ENCODE measurements at places on chromosomes 5 and 9.

GRCh38 chr5:147901599-147902039 lies 4.7 kb downstream of the C5orf46 start:
- DNase-seq, result no peak

DNA sequence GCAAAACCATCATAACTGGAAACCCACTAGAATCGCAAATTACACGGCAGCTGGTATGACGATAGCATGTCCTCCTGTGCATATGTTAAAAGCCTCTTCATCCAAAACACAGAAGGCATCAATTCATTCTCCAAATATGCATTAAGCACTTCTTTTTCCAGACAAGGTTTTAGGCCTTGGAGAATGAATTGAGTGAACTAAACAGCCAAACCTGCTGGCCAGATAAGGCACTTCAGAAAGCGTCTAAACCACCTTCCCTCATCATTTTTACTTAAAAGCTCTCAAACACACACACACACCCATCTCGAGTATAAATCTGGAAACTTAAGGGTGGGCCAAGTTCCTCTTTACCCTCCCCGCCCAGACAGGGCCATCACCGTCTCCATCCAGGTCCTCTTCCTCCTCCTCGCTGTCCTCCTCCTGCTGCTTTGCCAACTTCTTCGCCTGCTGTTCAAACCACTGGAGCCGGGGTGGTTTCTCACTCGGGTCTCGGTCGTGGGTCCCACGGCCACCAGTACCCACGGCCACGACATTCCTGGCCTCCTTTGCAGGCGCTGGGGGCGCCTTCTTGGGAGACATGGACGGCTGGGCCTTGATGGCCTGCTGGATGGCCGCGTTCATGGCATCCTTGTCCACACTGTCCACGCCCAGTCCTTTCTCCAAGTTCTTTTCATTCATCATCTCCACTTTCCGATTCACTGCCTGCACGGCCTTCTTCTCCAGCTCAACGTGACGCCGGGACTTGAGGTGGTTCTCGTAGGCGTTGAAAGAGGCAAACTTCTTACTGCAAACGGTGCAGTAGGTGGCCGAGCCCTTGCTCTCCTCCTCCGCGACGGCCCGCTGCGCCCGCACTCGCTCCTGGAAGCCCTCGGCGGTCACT lies 696 bp downstream of the ZNF622 start:
- DNase-seq, result no peak

DNA sequence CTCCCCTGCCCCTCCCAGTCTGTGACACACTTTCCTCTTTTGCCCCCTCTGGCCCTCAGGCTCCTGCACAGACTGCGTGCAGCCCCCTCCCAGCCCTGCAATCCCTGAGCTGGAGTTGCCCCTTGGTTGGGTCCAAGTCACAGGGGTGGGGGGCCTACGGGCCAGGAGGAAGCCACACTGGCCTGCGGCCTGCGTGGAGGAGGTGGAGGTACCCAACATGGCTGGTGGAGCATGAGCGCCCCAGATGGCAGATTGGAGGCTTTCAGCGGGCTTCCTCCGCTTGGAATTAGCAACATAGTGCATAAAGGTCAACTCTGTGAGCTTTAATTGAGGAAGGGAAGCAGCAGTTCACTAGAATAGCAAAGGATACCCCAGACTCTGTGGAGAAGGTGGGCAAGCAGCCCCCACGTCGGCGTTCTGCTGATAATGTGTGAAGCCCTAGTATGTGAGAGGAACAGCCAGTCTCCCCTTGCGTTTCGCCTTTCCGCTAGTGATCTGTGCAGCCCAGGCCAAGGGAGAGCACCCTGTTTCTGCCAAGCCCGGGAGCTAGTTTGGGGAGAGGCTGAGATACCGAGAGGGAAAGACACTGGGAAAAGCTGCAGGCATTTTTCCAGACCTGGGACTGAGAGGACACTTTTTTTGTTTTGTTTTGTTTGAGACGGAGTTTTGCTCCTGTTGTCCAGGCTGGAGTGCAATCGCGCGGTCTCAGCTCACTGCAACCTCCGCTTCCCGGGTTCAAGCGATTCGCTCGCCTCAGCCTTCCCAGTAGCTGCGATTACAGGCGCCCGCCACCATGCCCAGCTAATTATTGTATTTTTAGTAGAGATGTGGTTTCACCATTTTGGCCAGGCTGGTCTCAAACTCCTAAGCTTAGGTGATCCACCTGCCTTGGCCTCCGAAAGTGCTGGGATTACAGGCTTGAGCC lies 35.3 kb upstream of the MACIR start:
- no peak for DNase-seq

DNA sequence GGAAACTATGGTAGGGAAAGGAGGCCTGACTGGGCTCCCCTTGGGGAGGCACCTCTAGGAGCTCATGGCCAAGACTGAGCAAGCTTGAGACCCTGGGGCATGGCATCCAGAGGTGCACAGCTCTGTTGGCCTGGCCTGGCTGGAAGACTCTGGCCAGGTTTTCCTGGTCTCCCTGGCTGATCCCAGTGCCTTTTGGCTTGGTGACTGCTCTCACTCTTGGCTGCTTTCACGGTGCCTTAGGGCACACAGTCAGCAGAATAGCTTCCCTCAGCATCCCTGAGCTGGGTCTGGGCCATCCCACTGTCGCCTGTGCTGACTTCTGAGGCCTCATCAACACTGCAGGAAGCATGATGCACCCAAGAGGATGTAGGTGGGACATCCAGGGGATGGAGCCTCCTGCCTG lies 13.4 kb upstream of the DELE1 start:
- no peak for DNase-seq

GRCh38 chr9:83596899-83597504 lies 25.9 kb upstream of the IDNK start:
- DNase-seq, result peak; percentile 27

GRCh38 chr9:117718085-117718484 lies 13.9 kb downstream of the TLR4 start:
- no peak for DNase-seq

Data from HCT116 (cell line).